Activated CD8-positive, alpha-beta memory T cell treated with anti-CD3 and anti-CD28 coated beads for 4 hours (primary cell): ENCODE measurements at places on chromosomes 6 and 20.

GRCh38 chr6:51960419-51960818 lies 127.0 kb downstream of the PKHD1 start:
- DNase-seq: no peak

GRCh38 chr20:46023999-46024398 lies 5.0 kb upstream of the SLC12A5 start:
- DNase-seq: no peak

- DNase-seq: no peak
These were observed 133.8 kb downstream of the VEGFA start for GRCh38 chr6:43903739-43904290.

GRCh38 chr6:31794866-31795615 lies 511 bp downstream of the VARS1 start:
- no peak for DNase-seq

GRCh38 chr6:16238057-16238962 lies at the start of gene GMPR:
Gene GMPR (plus strand): TSS chr6:16238587. CDS start chr6:16238694, 107 bp downstream.
- peak; percentile 49 for DNase-seq

DNA sequence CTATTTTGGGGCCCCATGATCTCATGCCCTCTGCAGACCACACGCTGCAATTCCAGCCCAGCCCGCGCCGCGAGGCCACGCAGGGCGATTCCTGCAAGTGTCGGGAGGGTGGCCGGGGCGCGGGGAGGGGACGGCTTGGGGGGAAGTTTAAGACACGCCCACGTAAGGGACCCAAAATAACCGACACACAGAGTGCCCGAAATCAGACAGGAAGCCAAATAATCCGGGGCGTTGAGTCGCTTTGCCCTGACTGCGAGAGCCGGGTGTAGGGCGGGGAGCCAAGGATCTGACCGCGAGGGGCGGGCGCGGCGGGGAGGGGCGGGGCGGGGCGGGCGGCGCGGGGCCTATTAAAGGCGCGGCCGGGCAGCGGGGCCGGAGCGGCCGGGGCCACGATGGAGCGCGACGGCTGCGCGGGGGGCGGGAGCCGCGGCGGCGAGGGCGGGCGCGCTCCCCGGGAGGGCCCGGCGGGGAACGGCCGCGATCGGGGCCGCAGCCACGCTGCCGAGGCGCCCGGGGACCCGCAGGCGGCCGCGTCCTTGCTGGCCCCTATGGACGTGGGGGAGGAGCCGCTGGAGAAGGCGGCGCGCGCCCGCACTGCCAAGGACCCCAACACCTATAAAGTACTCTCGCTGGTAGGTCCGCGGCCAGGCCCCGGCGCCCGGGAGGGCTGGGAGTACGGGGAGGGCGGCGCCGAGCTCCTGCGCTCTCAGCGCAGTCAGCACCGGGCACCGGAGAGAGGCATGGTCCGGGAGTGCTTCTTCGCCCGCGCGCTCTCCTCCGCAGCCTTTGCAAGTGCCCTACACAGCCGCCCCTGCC lies at the start of gene ENPP1:
Gene ENPP1, plus strand, starts transcription at position 377 of the 816 bp plus-strand sequence. Its CDS starts 16 bp downstream, at position 393.
- DNase-seq: peak; percentile 8

GRCh38 chr20:63022501-63022900 lies 15.7 kb upstream of the BHLHE23 start:
- DNase-seq: no peak

GRCh38 chr20:47262365-47263013 lies 94.0 kb downstream of the ZMYND8 start:
- no peak for DNase-seq

GRCh38 chr6:118295336-118295735 lies 252.8 kb upstream of the PLN start:
- DNase-seq: no peak

DNA sequence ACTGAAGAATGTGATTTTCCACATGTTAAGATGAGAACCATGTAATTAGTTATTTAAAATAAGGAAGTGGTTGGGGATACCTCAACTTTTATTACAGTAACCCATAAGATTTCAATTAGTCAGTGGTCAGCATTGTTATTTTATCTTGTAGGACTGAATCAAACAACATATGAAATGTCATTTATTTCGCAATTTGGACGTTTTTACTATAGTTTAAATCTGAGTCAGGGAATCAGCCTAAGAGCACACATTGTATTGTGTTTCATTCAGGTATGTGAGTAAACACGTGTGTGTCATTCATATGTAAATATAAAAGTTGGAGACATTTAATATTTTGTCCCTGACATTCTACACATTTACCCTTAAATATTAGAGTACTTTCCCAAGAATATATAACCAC lies 1418.7 kb downstream of the GRIK2 start:
- DNase-seq: no peak

DNA sequence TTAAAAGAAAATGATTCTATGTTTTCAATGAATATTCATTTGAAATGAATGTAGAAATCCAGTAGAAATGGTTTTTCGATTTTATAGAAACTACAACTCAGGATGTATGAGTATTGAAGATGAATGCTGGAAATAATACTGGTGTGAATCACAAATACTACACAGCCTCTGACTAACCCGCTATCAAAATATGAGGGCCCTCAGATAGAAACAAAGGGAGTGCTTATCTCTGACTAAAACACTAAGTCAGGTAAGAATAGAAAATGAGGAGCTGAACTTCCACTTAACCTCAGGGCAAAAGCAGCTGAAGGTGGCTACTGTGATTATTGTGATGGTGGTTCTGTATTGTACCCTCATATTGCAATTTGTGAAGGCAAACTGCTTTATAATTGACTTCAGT lies 220.9 kb upstream of the RNF217 start:
- DNase-seq: no peak
